ENCODE measurements at places on chromosomes 5 and 9. TPM values are rescaled to one million over a fixed set of nuclear protein-coding genes. Genes with fewer than 3 reads are reported as not detected.

GRCh38 chr5:130333089-130333488, 428.8 kb downstream of the CHSY3 start:
- no peak for DNase-seq

The GRPEL2 gene
- 30.1 TPM for total RNA-seq

- DNase-seq = no peak
Measured at GRCh38 chr5:9445826-9446388, 100.0 kb downstream of the SEMA5A start.

DNA sequence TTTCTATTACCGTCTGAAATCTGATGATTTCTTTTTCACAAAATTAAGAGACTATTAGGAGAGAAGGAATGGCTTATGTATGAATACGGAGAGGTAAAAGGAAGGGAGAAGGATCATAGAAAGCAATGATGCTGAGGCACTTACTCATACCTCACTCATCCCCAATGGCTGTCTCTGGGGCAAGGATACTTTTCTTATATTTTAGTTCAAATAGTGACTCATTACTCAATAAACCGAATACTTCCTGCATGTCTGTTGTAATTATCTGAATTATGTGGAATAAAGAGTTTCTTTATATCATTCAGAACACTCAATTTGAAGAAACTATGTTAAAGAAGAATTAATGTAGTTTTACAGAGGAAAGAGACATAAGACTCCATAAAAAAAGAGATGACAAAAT, 284.5 kb upstream of the NUDT12 start:
- no peak for DNase-seq

DNA sequence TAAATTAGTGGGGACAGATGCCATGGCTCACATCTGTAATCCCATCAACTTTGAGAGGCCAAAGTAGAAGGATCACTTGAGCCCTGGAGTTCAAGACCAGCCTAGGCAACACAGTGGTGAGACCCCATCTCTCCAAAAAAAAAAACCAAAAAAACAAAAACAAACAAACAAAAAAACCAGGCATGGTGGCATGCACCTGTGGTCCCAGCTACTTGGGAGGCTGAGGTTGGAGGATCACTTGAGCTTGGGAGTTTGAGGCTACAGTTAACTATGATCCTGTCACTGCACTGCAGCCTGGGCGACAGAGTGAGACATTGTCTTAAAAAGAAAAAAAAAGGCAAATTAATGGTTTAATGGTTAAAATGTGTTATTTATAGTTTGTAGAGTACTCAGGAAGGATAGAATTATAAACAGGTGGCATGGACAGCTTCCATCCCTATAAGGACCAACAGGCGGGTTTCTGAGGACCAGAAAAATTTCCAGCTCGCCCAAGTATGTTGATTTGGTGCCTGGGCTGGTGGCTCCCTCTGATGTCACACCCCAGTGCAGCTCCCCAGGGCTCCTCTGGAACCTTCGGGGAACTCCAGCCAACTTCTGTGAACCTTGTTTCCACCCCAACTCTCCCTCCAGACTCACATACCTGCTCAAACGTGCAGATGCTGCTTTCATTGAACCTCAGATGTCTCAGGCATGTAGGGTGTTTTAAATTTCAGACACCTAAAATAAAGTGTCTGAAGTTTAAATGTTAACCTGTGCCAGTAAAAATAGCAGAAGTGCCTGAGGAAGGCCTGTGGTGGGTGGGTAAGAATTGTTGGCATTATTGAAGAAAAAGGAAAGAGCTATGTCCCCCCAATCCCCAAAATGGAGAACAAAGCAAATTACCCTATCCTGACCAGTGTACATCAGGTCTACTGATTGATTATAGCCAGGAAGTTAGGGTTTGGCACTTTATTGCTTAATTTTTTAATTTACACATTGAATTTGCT, 69.0 kb downstream of the TRIO start:
- no peak for DNase-seq

DNA sequence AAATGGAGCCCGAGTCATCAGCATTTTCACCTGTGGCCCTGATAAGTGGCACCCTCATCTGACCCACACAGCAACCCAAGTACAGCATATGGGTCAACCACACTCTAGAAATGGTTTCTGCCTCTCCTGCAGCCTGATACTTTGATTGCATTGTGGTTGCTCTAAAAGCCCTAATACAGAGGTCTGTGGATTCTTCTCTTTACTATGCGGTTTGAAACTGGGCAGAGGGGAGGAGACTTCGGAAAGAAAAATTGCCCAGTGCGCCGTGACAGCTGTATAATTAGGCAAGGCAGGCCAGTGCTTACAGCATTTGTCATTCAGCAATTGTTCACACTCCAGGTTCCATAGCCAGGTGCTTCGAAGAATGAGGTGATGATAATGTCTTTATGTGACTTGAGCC, 361.0 kb downstream of the NFIB start:
- DNase-seq = no peak

The PCDHGA11 gene
- total RNA-seq = 0.39 TPM

DNA sequence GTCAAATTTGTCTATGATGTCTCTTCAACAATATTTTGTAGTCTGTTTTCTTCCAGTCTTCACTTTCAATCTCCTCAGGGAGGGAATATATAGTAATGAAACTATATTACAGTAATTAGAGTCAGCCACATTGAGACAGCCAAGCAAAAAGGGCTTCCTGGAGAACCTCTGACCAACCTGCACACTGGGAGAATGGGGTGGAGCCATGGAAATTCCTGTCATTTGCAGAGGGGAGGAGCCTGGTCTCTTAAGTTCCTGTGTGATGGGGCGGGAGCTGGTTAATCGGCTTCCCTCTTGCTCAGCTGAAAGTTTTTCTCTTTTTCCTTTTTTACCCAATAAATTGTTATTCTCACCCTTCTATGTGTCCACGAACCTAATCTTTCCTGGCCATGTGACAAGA, 1220.0 kb downstream of the PTPRD start:
- no peak for DNase-seq

The SLC35D2 gene
- 23.7 TPM for total RNA-seq

DNA sequence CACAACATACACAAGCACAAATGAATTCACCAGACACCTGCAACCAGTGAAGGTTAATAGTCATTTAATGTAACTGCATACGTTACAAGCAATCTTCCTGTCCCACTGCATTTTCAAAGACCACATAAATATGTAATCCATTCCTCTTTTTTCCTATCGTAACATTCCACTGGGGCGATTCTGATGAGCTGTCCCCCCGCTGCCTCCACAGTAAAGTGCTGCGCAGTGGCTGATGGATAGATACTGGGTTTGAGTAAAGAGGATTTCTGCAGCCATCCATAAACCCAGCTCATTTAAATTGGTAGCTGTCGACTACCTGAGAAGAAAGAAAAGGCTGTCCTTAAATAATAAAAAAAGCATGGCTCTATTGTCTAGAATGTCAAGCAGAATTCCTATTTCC, 181.1 kb downstream of the SPOCK1 start:
- no peak for DNase-seq

The ENTPD2 gene
- 2.8 TPM for total RNA-seq

GRCh38 chr5:143390941-143391340, 12.5 kb downstream of the NR3C1 start:
- no peak for DNase-seq

The ANKRD20A1 gene
- 1.9 TPM for total RNA-seq

- no peak for DNase-seq
Measured at GRCh38 chr9:19768798-19769197, 20.0 kb downstream of the SLC24A2 start.

DNA sequence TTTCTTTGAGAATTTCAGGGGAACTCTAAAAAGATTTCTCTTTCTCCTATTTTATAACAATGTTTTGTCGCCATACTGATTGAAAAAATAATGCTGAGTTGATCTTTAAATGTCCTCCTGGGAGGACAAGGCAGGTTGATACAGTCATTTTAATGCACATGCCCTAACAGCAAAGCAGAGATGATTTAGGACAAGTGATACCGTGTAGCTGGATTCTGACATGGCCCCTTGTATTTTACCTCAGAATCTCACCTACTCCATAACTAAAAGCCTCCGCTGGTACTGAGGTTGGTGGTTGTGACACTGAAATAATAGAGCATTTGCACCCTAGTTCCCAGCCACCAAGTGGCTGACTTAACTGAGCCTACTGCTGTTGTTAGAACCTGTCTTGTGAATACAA, 811 bp upstream of the LRRTM2 start:
- no peak for DNase-seq

The KIF20A gene
- total RNA-seq = 55.4 TPM

- no peak for DNase-seq
Measured at GRCh38 chr5:51104556-51104955, 278.7 kb upstream of the ISL1 start.

The CAMK4 gene
- total RNA-seq = 0.39 TPM

GRCh38 chr5:34686762-34687268, 30.7 kb downstream of the RAI14 start:
- DNase-seq = peak; percentile 63

The SLC22A4 gene
- total RNA-seq = 1.5 TPM

- no peak for DNase-seq
Measured at GRCh38 chr5:133750356-133750755, 138.0 kb upstream of the FSTL4 start.

The MEIKIN gene
- total RNA-seq = not detected

- DNase-seq = no peak
Measured at GRCh38 chr5:178488696-178489095, 101.5 kb downstream of the COL23A1 start.

The ITK gene
- 0.26 TPM for total RNA-seq

DNA sequence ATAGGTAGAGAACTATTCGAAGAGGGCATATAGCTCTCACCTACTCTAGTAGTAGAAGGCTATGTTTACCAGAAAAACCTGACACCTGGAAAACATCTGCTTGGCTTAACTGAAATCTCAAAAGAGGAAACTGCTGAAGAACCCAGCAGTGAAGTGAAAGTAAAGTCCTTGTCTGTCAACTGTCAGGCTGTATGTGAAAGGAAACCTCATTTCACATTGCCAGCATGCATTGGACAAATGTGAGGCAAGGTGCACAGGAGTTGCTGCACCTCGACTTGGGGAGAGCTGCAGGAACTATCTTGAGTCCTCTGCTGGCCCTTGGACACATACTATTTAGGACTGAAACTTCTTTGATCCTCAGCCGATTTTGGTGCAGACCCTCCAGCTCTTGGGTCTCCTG, 53.3 kb downstream of the NREP start:
- DNase-seq = no peak

The DCTN4 gene
- total RNA-seq = 66.8 TPM

GRCh38 chr5:138491284-138491648, 26.0 kb downstream of the EGR1 start:
- no peak for DNase-seq

- DNase-seq = peak; percentile 32
Measured at GRCh38 chr5:168578538-168579487, at the start of gene PANK3. TSS of gene PANK3 (minus strand) at chr5:168579368. CDS start at chr5:168579283, 85 bp downstream.

The FBXL7 gene
- total RNA-seq = not detected

- no peak for DNase-seq
Measured at GRCh38 chr5:14362491-14362890, 219.1 kb upstream of the OTULINL start.

The SUSD3 gene
- 5.0 TPM for total RNA-seq

DNA sequence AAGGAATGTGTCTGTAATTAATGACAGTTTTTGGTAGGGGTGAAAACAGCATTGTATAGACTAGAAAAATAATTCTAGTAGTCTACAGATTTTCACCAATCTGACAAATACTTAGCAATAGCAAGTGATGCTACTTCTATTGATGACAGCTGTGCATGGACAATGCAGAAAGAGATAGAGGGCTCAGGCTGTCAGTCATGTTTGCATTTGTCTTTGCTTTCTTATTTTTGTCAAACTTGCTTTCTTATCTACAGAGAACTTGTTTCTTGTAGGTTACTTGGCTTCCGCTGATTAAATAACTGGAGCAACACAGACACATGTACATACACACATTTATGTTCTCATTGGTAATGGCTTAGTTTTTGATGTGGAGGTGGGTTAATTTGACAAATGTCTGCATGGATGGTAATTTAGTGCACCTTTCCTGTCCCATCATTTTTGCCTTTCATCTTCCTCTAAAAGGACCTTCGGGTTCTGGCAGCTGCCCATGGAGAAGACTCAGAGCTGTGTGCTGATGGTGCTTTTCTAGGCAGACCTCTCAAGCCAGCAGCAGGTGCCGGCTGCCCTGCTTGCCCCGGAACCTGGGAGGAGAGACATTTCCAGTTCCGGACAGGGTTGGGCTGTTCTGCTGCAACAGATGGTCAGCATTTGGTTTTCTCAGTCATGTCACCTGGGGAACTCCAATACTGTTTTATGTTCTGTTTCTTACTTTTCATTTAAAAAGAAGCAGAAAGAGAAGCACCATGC, 28.8 kb downstream of the CAMK4 start:
- DNase-seq = no peak

DNA sequence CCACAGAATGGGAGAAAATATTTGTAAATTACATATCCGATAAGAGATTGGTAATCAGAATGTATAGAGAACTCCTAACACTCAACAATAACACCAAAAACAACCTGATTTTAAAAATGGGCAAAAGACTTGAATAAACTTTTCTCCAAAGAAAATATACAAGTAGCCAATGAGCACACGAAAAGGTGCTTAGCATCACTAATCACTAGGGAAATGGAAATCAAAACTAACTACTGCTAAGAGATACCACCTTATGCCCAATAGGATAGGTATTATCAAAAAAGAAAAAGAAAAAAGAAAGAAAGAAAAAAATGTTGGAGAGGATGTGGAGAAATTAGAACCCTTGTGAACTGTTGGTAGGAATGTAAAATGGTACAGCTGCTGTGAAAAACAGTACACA, 212.1 kb downstream of the TLR4 start:
- DNase-seq = no peak

All from Panc1 (cell line).